ENCODE measurements at places on chromosomes 4 and X.

- no peak for DNase-seq
Measured at GRCh38 chr4:30802622-30803323, 82.6 kb downstream of the PCDH7 start.

- no peak for DNase-seq
Measured at GRCh38 chrX:155031657-155032056, 5.0 kb downstream of the FUNDC2 start.

DNA sequence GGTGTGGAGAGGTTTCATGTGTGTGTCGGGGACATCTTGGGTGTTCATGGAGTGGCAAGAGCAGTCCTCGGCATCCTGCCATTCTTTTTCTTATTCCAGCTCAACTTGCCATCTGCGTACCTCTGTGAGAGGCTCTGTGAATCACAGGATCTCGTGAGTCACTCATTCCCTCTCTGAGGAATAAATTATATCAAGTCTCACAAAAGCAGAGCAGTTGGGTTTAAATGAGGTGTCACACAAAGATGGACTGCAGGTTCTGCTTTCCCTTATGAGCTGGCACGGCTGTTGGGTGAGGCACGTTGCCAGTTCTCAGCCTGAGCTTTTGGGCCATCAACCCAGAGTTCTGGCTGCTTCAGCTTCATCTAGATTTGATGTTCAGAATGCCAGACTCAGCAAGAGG is 6.8 kb upstream of the OCIAD2 start:
- DNase-seq, result no peak

GRCh38 chr4:68927165-68927564 is 24.4 kb downstream of the UGT2A3 start:
- no peak for DNase-seq

- DNase-seq, result no peak
Measured at GRCh38 chrX:150573702-150574101, 5.3 kb downstream of the MTM1 start.

- peak; percentile 76 for DNase-seq
Measured at GRCh38 chr4:89307446-89308160, at the start of gene GPRIN3. GPRIN3 (minus strand) TSS chr4:89307800; CDS start chr4:89250110, 57,690 bp downstream.

GRCh38 chr4:47713129-47713834 is 124.6 kb downstream of the CORIN start:
- DNase-seq, result no peak

DNA sequence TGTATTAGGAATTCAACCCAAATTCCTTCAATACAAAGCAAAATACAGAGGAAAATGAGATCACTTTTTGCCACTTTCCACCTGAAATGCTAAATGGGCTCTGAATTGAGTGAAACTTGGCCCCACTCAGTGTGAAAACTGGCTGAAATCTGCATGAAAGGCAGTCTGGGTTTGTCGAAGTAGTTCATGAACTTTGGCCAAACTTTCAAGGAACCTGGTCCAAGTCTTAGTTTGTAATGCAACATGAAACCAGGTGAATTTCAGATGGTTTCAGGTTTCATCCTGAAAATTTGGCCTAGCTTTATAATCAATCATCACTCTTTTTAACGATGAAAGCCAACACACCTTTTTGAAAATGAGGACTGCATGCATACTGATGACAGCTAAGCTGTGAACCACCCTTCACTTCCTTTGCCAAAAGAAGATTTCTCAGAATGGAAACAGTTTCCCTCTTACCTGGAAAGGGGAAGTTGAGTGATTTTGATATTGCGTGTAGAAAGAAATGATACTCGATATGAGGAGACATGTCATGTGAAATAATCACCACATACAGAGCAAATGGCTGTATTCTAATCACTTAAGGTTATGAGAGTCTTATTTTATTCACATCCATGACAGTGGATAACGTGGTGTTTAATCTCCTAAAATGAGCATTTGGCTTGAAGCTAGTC is 209.9 kb upstream of the ETNPPL start:
- DNase-seq, result no peak

GRCh38 chr4:184331268-184331995 is 113.8 kb upstream of the ENPP6 start:
- peak; percentile 66 for DNase-seq

- no peak for DNase-seq
Measured at GRCh38 chr4:156228676-156229075, 275.0 kb upstream of the CTSO start.

DNA sequence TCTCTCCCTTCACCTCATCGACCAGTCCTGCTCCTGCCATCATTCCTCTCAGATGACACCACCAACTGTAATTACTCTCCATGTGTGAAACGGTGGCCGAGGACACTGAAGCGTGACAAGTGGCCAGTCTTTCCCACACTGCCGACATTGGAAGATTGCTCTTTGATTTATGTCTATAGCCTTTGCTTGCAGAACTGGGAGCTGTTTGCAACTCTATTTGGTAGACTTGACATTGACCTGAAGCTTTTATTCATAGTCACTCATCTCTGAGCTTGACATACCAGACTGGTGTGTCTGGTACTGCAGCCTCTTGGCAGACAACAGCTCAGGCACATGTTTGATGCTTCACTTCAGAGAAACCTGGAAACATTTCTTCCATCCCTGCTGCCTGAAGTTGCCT is 121.8 kb upstream of the GALNT7 start:
- no peak for DNase-seq

DNA sequence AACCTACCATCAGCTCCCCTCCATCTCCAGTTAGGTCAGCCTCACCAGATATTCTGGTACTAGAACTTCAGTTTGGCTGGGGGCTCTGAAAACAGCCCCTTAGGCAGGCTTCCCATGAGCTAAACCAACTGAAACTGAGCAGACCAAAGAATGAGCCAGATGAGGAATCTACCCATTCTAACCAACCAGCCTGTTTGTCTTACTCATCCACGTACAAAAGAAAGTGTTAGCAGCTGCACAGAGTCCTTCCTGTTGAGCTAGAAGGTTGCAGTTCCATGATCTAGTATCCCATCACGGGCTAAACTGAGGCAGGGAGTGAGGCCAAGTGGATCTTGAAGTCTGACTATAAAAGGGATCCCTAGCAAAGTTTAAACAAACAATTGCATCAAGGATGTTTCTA is 17.5 kb downstream of the MAGEA9B start:
- DNase-seq, result no peak

DNA sequence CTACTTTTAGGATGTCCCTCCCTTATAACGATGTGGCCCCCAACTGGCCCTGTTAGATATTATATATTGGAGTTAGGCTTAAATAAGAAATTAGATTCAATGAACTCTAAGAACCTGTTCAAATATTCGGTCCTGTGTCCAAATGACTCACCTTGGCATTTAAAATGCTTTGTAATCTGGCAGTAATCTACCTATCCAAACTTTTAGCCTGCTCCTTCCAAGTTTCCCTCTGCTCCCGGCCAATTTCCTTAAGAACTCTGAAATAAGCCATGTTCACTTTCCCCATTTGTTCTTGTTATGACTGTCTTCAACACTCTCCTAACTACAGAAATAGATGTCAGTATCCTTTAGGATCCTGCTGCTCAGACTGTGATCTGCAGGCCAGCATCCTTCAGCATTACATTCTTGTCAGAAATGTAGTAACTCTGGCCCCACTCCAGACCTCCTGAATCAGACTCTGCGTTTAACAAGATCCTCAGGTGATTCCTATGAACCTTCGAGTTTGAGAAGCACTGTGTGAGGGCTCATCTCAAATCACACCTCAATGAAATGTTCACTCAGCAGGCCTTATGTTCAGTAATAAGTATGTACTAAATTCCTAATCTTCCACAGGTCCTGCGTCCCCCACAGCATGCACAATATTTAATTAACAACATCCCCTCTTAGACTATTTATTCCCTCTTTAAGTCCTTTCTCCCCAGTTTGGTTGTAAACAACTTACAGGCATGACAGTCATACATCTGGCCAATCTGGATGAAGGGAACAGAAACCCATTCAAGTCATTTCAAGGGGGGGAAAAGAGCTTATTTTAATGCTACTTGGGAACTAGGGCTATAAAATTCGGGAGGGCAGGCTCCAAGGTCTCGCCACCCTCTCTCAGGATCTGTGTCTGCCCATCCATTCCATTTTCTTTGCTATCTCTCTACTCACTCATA is 3.0 kb downstream of the ATP8A1 start:
- DNase-seq, result no peak

GRCh38 chrX:134688839-134689238 is 30.6 kb upstream of the PLAC1 start:
- no peak for DNase-seq

All from suppressor macrophage treated with lipopolysaccharide for 1 hour (primary cell).